SK-N-SH (cell line): ENCODE measurements at places on chromosomes 2 and 18. TPM values are rescaled to one million over a fixed set of nuclear protein-coding genes. Genes with fewer than 3 reads are reported as not detected.
A peak's percentile ranks its signal among the peaks of the same experiment; 100 is the strongest.

DNA sequence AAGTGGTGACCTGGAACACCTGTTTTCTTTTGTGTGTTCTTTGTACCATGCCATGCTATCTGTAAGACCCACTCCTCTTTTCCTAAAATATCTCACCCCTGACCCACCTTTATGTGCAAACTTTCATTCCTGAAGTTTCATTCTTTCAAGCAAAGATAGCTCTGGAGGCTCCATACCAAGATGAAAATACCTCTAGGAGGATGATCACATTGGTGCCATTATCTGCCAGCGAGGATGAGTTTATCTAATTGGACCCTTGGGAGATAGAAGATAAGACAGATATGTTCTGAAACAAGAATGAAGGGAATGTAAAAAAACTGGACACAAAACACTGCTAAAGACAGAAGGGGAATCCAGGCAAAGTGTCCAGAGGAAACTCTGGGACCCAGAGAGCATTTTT is 24.1 kb downstream of the BOD1L2 start:
- DNase-seq = no peak

Gene CENPA
- polyA plus RNA-seq = 17.0 and 19.5 TPM in 2 replicates

DNA sequence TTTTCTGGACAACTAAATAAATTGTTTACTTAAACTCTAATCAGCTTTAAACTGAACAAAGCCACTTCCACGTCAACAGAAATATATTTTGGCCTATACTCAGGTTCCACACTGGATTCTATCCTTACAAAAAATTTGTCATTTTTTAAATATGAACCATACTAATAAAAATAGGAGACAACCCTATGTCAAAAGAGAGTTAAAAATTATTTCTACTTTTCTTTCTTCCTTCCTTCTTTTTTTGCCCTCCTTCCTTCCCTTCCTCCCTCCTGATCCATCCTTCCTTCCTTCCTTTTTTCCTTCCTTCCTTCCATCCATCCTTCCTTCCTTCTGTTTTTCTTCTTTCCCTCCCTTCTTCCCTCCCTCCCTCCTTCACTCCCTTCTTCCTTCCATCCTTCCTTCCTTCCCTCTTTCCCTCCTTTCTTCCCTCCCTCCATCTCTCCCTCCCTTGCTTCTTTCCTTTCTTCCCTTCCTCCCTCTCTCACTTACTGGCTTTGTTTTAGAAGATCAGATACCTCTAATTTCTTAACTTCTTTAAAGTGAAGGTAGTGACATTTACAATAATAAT is 1444.9 kb downstream of the DPP10 start:
- no peak for DNase-seq

Gene UGT1A9
- polyA plus RNA-seq = not detected in 2 replicates

Gene PKP4
- polyA plus RNA-seq = 10.9 and 13.8 TPM in 2 replicates

GRCh38 chr2:69956475-69956979 is 4.9 kb downstream of the ASPRV1 start:
- DNase-seq = no peak

DNA sequence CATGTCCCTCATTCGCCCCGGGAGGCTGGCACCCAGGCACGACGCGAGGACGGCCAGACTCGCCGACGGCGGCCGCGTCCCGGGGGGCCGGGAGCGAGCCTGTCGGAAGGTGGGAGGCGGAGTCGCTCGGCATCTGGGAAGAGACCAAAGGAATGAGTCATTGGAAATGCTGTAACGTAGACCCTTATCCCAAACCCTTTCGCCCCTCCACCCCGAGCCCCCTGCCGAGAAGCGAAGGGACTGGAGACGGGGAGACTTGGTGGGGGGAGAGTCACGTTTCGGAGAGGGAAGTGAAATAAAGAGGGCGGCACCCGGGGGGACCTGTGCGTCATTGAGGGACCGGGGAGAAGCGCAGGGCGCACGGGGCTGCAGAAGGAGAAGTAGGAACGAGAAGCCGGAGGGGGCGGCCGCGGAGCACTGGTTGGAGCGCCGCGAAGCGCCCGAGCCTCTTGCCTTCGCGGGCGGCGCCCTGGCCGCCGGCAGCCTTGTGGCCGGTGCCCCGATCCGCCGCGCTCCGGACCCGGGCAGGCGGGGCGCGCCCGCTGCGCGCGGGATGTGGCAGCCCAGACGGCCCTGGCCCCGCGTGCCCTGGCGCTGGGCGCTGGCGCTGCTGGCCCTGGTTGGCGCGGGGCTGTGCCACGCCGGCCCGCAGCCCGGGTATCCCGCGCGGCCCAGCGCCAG is at the start of gene EMILIN2:
Gene EMILIN2 (plus strand): TSS at position 371 of the 681 bp plus-strand sequence. CDS start 183 bp downstream, at position 554.
- DNase-seq = peak; percentile 63

DNA sequence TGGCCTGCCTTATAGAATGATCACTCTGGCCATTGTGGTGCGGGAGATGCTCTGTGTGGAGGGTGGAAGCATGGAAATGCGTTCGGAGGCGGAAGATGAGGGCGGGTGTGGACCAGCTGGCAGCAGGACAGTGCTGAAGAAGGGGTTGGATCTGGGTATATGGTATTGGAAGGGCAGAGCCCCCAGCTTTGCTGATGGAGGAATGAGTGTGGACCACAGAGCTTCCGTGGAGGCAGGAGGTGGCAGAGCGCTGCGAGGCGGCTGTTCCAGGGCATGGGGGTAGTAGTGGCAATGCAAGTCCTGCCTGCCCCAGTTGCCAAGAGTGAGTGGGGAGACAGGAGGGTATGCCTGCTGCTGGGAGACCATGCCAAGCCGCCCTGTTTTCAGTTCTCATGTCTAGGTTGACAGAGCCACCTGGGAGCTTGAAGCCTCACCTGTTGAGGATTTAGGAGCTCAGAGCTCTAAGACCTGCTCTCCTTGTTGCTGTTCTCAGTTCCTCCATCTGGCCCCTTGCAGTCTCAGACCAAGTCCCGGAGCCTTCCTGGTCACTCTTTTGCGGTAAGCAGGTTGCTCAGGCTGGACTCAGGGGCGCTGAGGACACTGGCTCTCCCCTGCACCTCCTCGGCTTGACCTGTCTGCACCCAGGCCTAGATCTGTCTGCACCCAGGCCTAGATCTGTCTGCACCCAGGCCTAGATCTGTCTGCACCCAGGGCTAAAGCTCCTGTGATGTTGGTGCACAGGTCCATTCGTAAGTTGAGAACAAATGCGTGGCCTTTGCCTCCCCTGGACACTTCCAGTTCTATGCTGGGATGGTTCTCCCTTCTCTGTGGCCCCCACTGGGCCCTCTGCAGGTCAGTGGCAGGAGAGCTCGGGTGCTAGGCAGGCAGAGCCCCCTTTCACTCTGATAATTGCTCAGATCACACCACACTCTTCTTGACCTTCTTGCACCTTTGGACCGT is 290.5 kb upstream of the HS6ST1 start:
- no peak for DNase-seq

DNA sequence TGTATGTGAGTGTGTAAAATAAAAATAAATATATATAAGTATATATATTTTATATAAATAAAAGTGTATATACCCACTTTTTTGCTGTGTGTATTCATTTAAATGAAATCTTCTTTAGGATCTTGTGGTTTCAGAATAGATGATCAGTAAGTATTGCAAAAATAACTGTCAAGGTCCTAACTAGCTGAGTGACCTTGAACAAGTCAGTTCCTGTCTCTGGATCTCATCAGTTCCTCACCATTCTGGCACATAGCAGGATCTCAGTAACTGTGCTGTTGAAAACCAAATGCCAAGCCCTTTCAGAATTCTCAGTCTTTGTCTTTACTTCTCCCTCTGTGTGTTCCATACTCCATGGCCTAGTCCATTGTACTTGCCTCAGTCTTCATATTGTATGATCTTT is 115.3 kb upstream of the CXCR4 start:
- DNase-seq = no peak

Gene ITPRIPL1
- 4.3 and 5.0 TPM in 2 replicates for polyA plus RNA-seq

- no peak for DNase-seq
These were observed 437.7 kb upstream of the HS6ST1 start for GRCh38 chr2:128756365-128756717.

GRCh38 chr2:217609952-217610351 is 392.8 kb downstream of the TNS1 start:
- no peak for DNase-seq

Gene AMER3
- polyA plus RNA-seq = under 0.01 and 0.03 TPM in 2 replicates

DNA sequence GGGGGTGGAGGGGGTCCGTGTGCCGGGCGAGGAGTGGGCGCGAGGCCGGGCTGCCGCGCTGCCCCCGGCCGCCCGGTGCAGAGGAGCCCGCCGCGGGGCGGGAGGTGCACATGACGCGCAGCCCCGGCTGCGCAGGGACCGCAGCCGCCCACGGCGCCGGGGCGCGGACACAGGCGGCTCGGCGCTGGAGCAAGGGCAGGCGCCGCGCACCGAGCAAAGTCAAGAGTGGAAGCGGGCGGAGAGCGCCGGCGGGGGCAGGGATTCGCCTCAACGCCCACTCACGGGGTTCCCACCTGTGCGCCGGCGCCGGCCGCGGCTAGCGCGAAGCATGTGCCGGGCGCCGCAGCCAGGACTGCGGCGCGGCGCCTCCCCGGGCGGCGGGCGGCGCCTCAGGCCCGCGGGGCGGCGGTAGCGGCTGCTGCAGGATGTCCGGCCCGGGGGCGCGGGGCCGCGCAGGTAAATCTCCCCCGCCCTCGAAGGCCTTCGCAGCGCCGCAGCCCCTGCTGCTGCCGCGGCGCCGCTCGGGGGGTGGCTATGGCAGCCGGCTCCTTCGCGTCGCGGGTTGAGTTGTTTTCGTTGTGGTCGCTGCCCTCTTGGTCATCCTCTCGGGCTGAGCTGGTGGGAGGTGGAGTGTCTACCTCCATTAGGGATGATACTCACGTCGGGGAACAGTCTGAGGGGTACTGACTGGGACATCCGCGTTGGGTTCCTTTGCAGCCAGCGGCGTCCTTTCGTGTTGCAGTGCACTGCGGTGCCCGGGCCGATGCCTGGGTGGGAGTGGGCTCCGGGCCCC is 216.3 kb upstream of the DTNA start:
- DNase-seq = peak; percentile 84

Gene LYPD6
- 8.1 and 11.0 TPM in 2 replicates for polyA plus RNA-seq

DNA sequence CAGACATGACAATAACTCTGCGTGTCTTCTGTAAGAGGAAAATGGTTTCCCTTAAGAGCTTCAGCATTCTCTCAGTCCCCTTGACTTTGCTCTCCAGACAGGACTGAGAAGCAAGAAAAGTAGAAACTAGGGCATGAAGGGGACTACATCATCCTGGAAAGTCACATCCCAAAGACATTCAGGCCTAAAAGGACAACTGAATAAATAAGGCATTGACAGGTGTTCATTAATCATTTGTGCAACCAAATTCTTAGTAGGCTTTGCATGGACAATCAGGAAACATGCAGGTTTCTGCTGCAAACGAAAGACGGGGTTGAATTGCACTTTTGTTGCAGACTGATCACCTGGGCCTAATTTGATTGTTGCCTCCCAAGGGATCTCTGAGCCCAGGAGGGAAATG is 1.2 kb upstream of the SGPP2 start:
- no peak for DNase-seq

DNA sequence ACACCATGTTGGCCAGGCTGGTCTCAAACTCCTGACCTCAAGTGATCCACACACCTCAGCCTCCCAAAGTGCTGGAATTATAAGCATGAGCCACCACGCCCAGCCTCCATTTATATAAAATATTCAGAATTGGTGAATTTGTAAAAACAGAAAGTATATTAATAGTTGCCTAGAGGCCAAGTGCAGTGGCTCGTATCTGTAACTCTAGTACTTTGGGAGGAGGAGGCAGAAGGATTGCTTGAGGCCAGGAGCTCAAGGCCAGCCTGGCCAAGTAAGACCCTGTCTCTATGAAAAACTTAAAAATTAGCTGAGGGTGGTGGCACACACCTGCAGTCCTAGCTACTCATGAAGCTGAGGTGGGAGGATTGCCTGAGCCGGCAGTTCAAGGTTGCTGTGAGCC is 89.6 kb downstream of the SLC25A12 start:
- DNase-seq = no peak

GRCh38 chr2:199910338-199911051 is 598 bp upstream of the C2orf69 start:
- DNase-seq = no peak

DNA sequence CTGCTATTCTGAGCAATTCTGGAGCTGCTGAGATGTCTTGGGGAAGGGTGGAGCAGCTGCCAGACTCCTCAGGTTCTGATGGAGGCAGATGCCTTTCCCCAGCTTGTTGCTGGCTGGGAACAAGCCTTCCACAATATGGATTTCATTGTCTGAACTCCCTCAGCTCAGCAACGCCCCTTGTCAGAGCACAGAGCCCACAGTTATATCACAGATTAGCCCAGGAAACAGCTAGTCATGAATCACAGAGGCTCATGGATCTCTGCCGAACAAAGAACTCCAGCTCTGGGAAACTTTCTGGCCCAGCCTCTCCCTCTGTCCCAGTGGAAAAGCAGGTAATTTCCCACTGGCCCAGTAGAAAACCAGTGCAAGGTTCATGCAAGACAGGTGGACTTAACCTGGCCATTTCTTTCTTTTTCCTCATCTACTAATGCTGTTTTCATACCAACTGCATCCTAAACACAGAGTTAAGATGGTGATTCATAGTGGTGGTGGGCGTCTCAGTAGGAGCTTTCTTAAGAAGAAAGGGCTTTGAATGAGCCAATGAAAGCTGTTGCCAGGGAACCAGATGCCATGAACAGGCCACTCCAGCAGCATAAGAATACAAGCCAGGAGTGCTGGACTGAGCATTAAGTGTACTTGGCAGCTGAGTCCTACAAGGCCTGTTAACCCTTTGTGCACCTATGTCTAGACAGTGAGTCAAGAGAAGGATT is 8.7 kb upstream of the KIAA2012 start:
- peak; percentile 27 for DNase-seq

GRCh38 chr18:48615566-48616401 is 77.0 kb downstream of the CTIF start:
- DNase-seq = no peak

GRCh38 chr18:9575558-9575957 is 38.8 kb downstream of the PPP4R1 start:
- peak; percentile 42 for DNase-seq

Gene DSC3
- not detected in 2 replicates for polyA plus RNA-seq

GRCh38 chr18:68391801-68392200 is 323.1 kb downstream of the TMX3 start:
- no peak for DNase-seq

Gene CDH7
- polyA plus RNA-seq = not detected in 2 replicates

- no peak for DNase-seq
These were observed 11.5 kb upstream of the KYNU start for GRCh38 chr2:142865924-142866323.

DNA sequence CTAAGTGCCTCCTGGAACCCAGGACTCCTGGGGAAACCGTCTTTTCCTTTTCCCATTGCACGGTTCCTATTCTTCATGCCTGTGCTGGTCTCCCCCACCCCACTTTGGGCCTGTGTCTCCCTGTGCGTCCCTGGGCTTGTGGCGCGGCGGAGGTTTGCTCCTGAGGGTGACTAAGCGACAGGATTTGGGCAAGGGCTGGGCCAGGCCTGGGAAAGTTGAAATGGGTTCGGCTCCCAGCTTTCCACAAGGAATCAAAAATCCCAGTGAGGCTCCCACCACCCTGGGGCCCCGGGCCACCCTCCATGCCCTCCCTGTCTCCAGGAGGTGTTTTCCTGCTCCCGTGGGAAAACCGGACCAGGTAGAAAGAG is 197.6 kb downstream of the NDUFA10 start:
- DNase-seq = peak; percentile 1

Gene TUBA3E
- polyA plus RNA-seq = not detected in 2 replicates

Gene CYP20A1
- 10.6 and 12.3 TPM in 2 replicates for polyA plus RNA-seq

Gene MYL12A
- polyA plus RNA-seq = 448 and 565 TPM in 2 replicates

Gene CHMP1B
- 45.1 and 52.4 TPM in 2 replicates for polyA plus RNA-seq
